EL (cell line): ENCODE measurements at places on chromosomes 4 and X.
A peak's percentile ranks its signal among the peaks of the same experiment; 100 is the strongest.

- DNase-seq = no peak
Observed at GRCh38 chr4:2341261-2341841, 77.1 kb downstream of the ZFYVE28 start.

DNA sequence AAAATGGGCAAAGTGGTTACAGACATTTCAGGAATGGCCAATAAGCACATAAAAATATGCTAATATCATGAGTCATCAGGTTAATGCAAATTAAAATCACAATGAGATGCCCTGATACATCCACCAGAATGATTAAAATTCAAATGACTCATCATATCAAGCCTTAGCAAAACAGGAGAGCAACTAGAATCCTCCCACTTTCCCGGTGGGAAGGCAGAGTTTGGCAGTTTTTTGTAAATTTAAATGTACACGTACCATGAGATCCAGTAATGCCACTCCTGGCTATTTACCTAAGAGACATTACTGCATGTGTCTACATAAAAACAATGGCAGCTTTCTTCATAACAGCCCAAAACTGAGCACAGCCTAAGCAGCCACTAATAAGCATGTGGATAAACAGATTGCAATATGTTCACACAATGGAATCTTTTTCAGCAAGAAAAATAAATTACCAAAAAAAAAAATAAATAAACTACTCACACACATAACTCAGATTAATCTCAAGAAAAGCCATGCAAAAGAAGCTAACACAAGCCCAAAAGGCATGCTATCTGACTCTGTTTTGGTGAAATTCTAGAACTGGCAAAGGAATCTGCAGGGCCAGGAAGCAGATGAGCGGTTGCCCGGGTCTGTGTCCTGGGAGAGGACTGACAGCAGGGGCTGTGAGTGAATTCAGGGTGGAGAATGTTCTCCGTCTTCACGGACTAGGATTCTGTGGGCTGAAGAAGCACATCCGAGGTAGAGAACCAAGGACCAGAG is 48.8 kb downstream of the AFAP1 start:
- DNase-seq = peak; percentile 94

DNA sequence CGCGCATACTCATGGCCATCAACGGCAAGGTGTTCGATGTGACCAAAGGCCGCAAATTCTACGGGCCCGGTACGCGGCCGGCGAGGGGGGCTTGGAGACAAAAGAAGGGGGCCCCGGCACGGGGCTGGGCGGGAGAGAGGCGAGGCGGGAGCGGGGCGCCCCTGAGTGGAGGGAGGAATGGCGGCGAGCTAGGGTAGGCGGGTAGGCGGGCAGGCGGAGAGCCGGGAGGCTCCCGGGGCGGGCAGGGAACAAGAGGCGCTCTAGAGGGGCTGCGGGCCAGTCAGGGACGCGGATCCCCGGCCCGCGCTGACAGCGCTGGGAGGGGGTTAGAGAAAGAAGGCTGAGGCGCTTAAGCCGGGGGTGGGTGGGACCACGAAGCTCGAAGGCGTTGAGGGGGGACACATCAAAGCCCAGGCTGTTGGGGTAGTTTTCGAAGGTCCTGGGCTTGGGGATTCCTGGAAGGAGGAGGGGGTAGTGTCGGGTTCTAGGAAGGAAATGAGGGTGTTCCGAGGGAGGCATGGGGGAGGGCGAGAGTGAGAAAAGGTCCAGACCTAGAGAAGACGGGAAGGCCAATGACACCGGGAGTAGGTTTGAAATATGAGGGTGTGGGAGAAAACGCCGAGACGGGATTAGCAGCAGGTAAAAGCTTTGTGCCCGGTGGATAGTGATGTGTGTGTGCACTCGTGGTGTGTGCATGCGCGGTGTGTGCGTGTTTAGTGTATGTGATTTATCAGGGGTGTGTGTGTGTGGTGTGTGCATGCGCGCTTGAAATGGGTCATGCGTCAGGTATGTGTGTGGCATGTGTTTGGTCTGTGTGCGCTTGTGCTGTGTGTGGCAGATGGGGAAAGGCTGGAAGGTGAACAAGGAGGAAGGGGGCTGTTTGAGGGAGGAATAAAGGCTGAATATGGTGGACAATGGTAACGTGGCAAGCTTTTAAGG is 807 bp downstream of the PGRMC1 start:
- peak; percentile 60 for DNase-seq

DNA sequence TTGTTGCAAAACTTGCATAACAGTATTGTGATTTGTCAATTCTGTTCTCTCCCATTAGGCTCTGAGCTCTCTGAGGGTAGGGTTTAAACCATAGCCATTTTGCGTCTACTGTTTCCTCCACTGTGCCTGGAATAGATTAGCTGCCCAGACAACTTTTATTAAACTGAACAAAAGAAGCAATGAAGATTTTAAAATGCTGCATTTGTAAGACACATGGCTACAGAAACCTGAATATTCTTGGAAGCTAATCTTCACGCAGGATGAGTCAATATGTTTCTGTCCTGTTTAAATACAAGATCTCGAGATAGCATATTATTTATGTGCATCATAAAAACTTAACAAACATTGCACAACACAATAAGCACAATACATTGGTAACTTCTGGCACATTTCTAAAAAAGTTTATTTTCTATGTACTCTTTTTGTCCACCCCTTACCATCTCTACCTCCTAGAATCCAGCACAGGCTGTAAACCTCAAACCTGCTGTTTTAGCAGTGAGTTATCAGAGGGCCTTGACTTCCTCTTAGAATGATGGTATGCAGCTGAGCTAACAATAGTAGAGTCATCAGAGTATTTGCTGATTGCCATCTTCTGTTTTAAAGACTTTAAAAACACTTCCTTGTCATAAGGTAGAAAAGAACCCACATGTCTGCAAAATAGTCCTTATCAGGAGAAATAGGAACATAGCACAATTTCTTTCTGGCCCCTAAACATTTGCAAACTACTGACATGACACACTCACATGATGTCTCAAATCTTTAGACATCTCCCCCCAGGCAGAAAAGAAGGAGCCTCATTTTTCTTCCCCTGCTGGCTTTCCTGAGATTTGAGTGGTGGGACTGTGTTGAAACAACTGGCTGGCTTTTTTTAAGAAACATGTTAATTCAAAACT is 10.6 kb upstream of the CCNG2 start:
- peak; percentile 29 for DNase-seq

GRCh38 chrX:75291611-75292010 is 17.7 kb downstream of the UPRT start:
- DNase-seq = no peak

GRCh38 chr4:37890801-37891259 is at the start of gene TBC1D1:
Gene TBC1D1, plus strand, starts transcription at chr4:37891084. Its CDS starts 11,012 bp downstream, at chr4:37902096.
- DNase-seq = peak; percentile 41

GRCh38 chr4:76457885-76458284 is 22.9 kb downstream of the SHROOM3 start:
- DNase-seq = no peak

GRCh38 chrX:110987292-110987691 is 108.7 kb upstream of the PAK3 start:
- DNase-seq = no peak

DNA sequence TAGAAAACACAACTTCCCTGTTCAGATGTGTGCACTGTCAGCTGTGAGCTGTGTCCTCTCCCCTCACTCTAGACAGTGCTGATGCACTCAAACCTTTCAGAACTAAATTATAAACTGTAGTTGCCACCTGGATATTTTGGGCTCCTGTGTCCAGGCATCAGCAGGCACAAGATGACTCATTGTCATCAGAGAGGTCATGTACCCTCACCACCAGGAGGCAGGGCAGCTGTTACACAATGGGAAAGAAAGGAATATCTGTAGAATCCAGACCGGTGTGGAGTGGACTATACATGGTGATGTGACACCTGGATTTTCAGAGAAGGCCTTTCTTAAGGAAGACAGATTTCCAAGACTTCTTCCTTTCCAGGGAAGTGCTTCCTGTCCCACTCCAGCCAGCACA is 854.4 kb upstream of the AGA start:
- no peak for DNase-seq

- no peak for DNase-seq
Observed at GRCh38 chr4:158913766-158914165, 144.9 kb downstream of the FNIP2 start.

DNA sequence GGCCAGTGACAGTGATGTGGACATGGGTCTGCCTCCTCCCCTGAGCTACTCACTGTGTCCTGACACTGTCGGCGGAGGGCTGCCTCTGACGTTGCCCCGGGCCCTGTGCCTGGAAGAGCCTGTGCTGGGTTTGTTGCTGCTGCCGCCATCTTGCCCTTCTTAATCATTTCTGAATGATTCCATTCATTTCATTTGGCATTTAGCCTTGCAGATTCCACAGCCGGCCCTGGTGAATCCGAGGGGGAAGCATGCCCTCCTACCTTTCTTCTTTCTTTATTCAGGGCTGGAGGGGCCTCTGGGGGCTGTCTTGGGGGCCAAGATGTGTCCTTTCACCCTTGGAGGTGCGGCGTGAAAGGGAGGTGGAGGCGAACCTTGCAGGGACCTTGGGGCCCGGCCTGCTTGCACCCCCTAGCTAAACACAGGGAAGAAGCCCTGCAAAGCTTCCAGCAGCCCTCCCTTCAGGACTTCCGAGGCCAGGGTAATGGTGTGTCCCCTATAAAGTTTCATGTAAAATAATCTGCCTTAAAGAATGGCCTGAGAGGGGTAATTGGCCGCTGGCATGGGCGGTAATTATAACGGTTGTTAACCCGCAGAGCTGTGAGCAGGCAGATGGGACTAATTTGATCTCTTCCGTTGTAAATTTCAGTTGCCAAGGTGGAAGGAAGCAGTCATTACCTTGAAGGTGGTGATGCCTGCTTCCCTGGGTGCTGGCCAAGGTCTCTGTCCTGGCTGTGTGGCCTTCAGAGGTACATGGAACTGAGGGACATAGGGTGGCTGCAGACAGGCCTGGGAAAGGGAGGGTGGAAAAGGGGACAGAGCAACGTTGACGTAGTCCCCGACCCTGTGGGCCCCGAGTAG is 92.3 kb downstream of the PSAPL1 start:
- DNase-seq = no peak

DNA sequence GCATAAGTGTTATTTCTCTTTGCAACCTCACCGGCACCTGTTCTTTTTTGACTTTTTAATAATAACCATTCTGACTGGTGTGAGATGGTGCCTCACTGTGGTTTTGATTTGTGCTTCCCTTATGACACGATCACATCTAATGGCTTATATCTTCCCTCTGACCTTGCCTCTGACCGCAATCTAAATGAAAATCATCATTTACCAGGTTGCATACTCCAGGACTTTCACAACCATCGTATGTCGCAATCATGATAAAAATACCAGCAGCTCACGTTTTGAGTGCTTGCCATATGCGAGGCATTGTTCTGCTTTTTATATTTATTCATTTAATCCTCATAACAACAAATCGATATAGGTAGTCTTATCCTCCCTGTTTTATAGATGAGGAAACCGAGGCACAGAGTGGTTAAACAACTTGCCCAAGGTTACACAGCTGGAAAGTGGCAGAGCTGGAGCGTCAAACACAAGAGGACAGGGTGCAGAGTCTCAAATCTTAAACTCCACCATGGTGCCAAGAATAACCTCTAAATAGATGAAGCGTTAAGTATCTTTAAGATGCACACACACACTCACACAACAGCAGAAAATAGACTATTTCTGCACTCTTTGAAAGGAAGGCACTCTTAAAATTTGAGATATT is 102.2 kb downstream of the SEL1L3 start:
- DNase-seq = no peak

GRCh38 chr4:140735779-140736391 is 20.3 kb downstream of the TBC1D9 start:
- DNase-seq = no peak

GRCh38 chrX:102637561-102637960 is 13.7 kb upstream of the GPRASP1 start:
- DNase-seq = no peak

GRCh38 chr4:108889696-108890483 is 127.0 kb upstream of the ETNPPL start:
- DNase-seq = no peak

DNA sequence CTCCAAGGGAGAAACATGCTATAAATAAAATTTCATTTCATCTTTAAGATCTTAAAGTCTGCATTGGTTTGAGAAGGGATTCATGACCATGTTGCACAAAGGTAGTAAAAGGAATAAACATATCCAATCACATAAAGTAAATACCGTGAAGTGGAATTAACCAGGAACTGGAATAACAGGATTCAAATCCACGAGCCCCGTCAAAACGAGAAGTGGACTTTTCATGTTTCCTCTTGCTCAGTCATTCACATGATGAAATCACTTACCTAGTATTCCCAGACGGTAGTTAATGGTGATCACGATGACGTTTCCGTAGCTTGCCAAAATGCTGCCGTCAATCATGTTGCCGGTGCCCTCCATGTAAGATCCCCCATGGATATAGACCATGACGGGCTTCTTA is 199.7 kb downstream of the NLGN4X start:
- no peak for DNase-seq

- DNase-seq = no peak
Observed at GRCh38 chrX:65582450-65583082, 48.0 kb upstream of the LAS1L start.

- peak; percentile 10 for DNase-seq
Observed at GRCh38 chr4:39660045-39660444, 21.4 kb upstream of the SMIM14 start.

- DNase-seq = no peak
Observed at GRCh38 chr4:116058129-116058528, 944.7 kb upstream of the NDST4 start.

DNA sequence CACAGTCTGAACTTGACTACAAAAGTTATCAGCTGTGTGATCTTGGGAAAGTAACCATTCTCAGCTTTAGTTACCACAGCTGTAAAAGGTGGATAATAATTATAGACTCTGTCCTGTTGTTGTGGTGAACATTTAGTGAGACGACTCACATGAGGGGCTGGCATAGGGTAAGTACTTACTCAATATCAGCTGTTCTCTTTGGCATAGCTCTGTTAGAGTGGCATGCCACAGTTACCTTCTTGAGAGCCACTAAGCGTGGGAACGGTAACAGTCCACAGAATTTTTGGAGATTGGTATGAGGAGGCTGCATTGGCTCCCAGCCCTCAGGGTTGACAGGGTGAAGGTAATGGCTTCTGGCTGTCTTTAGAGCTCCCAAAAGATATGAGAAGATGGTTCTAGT is 13.2 kb upstream of the HAND2 start:
- DNase-seq = no peak

DNA sequence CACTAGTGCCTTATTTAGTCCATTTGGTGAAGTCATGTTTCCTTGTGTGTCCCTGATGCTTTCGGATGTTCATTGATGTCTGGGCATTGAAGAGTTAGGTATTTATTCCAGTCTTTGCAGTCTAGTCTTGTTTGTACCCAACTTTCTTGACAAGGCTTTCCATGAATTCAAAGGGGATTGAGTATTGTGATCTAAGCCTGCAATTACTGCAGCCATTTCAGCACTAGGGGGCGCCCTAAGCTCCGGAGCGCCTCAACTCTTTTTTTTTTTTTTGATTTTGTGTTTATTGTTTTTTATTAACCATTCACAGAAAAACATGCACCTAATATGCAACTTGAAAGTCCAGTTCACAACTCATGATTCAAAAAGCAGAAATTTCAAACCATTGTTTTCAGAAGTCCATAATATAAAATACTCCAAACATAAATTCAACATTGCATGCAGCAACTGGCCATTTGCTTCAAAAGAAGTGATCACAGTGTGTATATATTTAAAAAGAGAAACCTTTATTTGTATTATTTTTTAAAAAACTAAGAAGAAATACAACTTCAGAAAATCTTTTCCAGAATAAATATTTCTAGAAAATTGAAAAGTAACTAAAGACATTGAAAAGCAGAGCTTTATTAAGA is 59.2 kb downstream of the PTPN13 start:
- no peak for DNase-seq
